ENCODE measurements at places on chromosomes 2 and 18. TPM values are rescaled to one million over a fixed set of nuclear protein-coding genes. Genes with fewer than 3 reads are reported as not detected.

BMP10 gene
- total RNA-seq: not detected

DNA sequence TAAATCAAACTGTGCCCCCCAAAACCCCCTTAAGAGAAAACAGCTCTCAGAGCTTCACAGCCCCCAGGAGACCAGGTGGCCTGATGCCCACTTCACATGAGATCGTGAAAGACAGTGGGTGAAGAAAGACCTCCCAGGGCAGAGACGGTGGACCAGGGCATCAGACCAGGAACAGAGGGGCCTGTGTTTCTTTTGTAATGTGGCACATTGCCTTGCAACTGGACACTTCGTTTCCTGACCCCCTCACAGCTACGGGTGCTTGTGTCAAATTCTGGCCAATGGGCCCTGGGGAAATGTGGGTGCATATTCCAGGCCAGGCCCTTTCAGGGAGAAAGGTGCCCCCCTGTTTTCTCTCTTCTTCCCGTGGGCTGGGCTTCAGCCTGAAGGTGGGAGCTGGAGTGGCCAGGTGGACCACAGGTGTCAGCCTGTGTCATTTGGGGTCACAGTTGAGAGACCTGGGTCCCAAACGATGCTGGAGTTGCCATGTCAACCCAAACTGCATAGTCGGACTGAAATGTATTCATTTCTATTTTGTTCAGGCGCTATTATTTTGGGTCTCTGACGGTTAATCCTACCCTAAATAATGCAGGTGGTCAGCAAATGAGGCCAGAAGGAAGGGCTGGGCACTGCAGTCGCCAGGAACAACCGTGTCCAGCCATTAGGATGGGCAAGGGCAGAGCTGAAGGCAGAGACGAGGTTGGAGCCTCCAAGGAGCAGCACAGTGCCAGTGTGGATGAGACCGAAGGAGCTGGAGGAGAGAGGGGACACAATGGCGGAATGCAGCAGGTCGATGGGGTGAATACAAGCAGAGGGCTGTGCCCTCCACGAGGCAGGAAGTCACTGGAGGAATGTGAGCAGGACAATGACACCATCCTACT, 338.2 kb downstream of the EIPR1 start:
- no peak for DNase-seq

SKA1 gene
- 4.7 TPM for total RNA-seq

TRIM54 gene
- not detected for total RNA-seq

LONRF2 gene
- total RNA-seq: not detected

DNA sequence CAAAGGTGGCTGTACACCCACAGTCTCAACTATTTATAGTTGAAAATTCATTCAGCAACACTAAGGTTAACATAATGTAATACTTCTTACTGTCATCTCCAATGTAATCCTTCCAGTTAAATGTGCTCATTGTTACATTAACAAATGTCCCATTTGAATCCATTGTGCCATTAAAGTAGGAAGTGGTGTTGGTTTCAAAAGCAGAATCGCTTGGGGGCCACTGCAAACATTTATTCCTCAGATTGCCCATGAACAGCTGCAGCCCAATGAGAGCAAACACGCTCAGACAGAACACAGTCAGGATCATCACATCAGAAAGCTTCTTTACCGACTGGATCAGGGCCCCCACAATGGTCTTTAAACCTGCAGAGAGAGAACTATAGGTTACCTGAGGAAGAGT, 41.4 kb downstream of the SCN3A start:
- no peak for DNase-seq

DNA sequence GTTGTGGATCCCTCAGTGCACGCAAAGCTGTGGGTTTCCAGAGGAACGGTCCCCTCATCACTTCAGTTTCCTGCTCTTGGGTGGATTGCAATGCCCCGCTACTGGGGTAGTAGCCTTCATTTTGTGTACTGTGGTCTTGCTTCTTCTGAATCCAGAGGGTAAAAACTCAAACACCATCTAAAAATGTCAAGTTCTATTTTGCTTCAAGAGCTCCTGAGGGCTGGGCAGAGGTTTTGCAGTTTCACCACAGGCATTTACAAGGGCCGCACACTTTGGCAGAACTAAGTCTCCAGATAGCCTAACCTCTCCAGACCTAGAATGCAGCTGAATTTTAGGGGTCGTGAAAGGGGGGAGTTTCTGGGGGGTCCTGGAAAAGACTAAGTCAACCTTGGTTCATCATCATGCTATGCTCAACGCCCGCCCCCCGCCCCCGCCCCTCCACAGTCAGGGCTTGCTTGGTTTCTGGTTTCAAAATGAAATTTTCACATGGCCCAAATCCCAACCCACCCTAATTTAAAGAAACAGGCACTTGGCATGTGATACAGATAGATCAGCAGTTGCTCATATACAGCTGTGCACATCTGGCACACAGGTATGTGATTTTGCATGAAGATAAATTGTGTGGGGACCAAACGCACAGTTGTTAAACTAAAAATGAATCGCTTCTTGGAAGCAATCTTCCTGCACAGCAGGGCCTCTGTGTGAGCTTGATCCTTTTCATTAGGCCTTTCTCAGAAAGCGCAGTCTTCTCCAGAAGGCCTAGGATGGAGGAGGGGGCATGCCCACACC, 329.6 kb downstream of the OSR1 start:
- no peak for DNase-seq
